ENCODE measurements at places on chromosomes 12 and 14.

DNA sequence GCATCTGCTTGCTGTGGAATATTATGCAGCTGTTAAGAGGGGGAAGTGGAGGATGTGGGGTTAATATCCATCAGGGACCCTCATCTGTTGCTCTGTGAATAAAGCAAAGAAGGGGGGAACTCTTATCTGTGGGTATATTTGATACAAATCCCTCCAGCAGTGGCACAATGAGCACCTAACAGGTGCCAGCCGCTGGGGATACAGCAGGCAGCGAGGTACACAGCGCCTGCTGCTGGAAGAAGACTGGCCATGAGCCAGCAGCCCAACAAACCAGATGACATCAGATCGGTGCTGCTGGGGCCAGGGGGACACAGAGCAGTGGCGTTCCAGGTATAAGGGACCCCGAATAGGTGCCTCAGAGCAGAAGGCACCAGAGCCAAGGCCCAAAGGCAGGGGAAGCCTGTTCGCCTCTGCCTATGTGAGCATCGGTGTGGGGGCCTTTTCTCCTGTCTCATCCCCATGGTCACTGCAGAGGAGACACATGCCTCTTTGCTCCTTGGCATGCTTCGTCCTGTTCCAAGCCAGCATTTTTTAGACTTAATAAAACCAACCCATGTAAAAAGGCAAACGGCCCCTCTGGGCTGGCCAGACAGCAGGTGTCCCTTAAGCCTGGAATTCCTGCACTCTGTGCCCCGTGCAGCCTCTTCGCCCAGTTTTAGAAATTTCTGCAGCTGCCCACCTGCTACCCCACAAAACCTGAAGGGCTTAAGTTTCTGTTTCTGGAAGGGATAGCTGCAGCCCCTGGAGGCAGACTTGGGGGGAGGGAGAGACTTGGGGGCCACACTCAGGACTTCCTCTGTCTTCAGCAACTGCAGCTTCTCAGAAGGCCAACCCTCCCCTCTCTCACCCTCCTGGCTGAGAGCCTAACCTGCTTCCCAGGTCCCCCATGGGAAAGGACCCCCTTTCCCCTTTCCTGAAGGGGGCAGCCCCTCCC is 1.6 kb upstream of the CKB start:
- DNase-seq = no peak

GRCh38 chr12:22731236-22731635 is 106.3 kb downstream of the ETNK1 start:
- no peak for DNase-seq

DNA sequence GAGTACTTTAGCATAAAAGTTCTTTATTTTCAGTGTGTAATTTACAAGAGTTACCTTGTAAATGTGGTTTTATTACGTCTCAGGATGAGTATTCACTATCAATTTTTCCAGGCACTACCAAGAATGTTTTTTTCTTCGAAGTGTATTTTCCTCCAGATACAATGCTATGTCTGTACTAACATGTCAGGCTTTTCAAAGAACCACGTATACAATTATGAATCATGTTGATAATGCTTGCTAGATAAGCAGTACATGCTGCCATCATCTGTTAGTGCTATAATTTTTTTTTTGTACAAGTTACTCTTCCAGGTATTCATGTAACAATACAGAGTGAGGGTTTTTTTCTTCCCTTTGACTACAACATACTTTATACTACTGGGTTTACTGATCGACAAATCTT is 5.6 kb upstream of the KANSL2 start:
- DNase-seq = no peak

GRCh38 chr14:32043624-32044023 is 33.5 kb upstream of the ARHGAP5 start:
- DNase-seq = no peak

GRCh38 chr12:2998789-2999264 is 39.6 kb downstream of the TEAD4 start:
- peak; percentile 86 for DNase-seq

DNA sequence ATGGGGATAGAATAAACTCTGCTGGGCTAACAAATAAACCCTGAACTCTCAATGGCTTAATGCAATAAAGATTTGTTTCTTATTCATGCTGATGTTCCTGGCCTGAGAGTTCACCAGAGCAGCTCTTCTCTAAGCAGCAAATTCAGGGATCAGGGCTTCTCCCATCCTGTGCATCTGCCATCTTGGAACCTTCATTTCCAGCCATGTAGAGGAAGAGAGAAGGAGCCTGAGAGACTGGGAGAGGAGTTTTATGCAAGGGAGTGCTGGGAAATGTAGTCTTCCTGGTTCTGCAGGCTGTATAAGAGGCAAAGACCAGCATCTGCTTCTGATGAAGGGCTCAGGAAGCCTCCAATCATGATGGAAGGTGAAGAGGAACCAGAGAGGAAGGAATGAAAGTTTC is 20.6 kb upstream of the APOLD1 start:
- DNase-seq = no peak

Measured in H9 (cell line).